ENCODE measurements at places on chromosomes 5 and 9. TPM values are rescaled to one million over a fixed set of nuclear protein-coding genes. Genes with fewer than 3 reads are reported as not detected.

Gene NUTM2F
- total RNA-seq, result not detected

Gene NR2F1
- not detected for total RNA-seq

Gene GABRA6
- not detected for total RNA-seq

Gene FOXD4L6
- total RNA-seq, result not detected

Gene LCN9
- total RNA-seq, result not detected

Gene C5orf58
- total RNA-seq, result not detected

Gene GABRG2
- not detected for total RNA-seq

Gene MRPS30
- 46.1 TPM for total RNA-seq

Gene MCTP1
- total RNA-seq, result not detected

Gene IL3
- not detected for total RNA-seq

Gene ACSL6
- 1.2 TPM for total RNA-seq

Gene STK32A
- not detected for total RNA-seq

DNA sequence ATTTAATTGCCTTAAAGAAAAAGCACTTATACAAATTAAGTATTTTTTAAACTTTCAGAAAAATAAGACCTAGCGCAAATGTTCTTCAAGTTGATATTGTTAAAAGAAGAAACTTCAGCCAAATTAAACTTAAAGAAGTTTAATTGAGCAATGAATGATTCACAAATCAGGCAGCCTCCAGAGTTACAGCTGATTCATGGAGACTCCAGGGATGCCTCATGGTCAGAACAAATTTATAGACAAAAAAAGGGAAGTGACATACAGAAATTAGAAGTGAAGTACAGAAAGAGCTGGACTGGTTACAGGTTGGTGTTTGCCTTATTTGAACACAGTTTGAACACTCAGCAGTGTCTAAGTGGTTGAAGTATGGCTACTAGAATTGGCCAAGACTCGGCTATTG is 60.3 kb downstream of the CDKN2A start:
- no peak for DNase-seq

GRCh38 chr9:13142776-13143175 is 136.7 kb downstream of the MPDZ start:
- no peak for DNase-seq

- no peak for DNase-seq
Observed at GRCh38 chr5:138960145-138960692, 85.1 kb upstream of the LRRTM2 start.

GRCh38 chr9:134189145-134189469 is 24.7 kb upstream of the RNU6ATAC start:
- DNase-seq, result no peak

- DNase-seq, result no peak
Observed at GRCh38 chr5:93161661-93162654, 419.1 kb downstream of the NR2F1-AS1 start.

- DNase-seq, result no peak
Observed at GRCh38 chr9:118985851-118986250, 383.4 kb downstream of the BRINP1 start.

DNA sequence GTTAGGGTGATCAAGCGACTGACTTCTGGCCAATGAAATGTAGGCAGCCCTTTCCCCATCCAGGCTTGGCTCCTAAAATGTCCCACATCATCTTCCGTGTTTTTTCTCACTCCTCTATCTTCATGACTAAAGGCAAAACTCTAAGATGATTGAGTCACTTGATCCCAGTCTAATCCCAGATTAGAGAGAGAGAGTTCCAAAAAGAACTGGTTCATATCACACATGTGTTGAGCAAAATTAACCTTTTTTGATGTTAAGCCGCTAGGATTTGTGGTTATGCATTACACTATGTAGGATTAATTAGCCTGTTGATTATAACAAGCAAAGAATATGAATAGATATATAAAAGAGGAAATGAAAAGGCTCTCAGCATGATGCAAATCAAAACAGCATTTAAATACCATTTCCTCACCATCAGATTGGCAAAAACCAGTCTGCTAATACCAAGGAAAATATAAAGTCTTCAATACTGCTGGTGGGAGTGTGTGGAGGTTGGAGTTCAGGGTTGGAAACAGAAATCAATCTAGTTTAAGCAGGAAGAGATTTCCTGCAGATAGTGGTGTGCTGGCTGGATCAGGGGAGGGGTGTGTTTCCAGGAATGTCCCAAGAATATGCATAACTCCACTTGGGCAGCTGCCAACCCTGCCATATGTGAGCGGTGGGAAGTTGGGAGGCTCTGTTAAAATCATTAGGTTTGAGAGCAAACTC is 187.6 kb upstream of the S1PR3 start:
- no peak for DNase-seq

GRCh38 chr5:127650649-127651048 is 1.8 kb downstream of the CTXN3 start:
- no peak for DNase-seq

- peak; percentile 79 for DNase-seq
Observed at GRCh38 chr9:97615439-97616072, 17.6 kb downstream of the TSTD2 start.

- DNase-seq, result no peak
Observed at GRCh38 chr9:117528225-117528624, 113.4 kb upstream of the ASTN2 start.

GRCh38 chr9:35001803-35002502 is 12.4 kb downstream of the DNAJB5 start:
- DNase-seq, result peak; percentile 70

- no peak for DNase-seq
Observed at GRCh38 chr5:1728846-1729245, 70.8 kb downstream of the MRPL36 start.

GRCh38 chr9:95008151-95008771 is 281.8 kb downstream of the AOPEP start:
- DNase-seq, result no peak

- DNase-seq, result no peak
Observed at GRCh38 chr9:123073991-123074422, 40.5 kb downstream of the GPR21 start.

DNA sequence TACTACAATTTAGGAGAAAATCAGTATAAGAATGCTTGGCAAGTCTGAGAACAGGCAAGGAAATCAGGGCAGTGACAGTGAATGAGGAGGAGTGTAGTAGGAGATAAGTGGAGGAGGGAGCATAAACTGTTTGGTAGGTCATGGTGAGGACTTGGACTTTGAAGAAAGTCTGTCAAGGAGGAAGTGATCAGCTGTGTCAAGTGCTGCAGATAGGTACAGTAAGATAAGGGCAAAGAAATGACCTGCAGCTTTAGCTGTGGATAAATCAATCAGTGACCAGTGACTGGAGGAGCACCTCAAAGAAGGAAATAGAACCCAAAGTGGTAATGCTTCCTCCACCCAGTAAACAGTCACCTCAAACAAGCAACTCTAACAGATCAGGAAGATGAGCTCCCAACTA is 106.3 kb downstream of the RAPGEF6 start:
- DNase-seq, result no peak

GRCh38 chr9:20746967-20747366 is 62.9 kb downstream of the FOCAD start:
- no peak for DNase-seq

GRCh38 chr9:75242426-75242825 is 154.1 kb downstream of the OSTF1 start:
- no peak for DNase-seq

- no peak for DNase-seq
Observed at GRCh38 chr5:33476992-33477391, 36.2 kb downstream of the TARS1 start.

DNA sequence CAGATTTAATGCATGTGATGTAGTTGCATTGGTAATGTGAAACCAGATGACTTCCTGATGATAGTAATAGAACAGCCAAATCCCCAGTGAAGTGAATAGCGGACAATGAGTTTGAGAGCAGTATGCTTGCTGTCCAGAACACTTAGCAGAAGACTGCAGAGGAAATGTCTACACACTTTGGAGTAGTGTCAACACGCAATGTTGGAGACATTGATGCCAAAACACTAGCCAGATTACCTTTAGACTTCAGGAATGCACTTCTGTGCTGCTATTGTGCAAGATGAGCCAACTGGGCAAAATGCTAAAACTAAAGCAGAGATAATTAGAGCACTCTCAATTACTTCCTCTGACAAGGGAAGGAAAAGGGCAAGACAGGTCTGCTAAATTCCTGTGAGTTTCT is 176.7 kb downstream of the PRDM9 start:
- no peak for DNase-seq

GRCh38 chr5:32207355-32207634 is 33.2 kb upstream of the GOLPH3 start:
- DNase-seq, result no peak

DNA sequence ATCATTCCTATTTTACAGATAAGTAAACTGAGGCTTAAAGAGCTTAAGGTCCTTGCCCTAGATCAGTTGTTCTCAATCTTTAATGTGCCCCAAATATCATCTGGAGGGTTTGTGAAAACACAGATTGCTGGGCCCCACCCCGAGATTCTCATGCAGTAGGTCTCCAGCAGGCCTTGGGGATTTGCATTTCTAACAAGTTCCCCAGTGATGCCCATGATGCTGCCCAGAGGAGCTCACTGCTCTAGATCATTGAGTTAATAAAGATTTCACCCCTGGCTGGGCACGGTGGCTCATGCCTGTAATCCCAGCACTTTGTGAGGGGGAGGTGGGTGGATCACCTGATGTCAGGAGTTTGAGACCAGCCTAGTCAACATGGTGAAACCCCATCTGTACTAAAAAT is 42.8 kb upstream of the RAD23B start:
- no peak for DNase-seq

DNA sequence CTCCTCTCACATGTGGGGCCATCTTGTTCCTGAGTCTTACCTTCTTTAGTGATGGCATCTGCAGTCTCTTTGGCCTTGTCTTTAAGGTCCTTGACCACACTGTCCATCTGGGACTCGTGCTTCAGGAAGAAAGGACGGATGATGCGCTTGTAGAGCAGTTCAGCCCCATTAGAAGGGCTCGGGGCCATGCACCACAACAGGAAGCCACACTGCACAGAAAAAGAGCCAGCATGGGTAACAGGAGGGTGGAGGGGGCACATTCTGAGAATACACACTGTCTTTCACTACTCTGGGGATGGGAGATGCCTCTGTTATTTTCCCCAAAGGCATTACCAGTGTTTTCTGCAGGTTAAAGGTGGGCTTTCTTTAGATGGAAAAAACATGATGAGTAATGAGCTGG is 25.9 kb downstream of the SRP19 start:
- no peak for DNase-seq

- DNase-seq, result no peak
Observed at GRCh38 chr5:94810281-94810680, 191.8 kb downstream of the SLF1 start.

DNA sequence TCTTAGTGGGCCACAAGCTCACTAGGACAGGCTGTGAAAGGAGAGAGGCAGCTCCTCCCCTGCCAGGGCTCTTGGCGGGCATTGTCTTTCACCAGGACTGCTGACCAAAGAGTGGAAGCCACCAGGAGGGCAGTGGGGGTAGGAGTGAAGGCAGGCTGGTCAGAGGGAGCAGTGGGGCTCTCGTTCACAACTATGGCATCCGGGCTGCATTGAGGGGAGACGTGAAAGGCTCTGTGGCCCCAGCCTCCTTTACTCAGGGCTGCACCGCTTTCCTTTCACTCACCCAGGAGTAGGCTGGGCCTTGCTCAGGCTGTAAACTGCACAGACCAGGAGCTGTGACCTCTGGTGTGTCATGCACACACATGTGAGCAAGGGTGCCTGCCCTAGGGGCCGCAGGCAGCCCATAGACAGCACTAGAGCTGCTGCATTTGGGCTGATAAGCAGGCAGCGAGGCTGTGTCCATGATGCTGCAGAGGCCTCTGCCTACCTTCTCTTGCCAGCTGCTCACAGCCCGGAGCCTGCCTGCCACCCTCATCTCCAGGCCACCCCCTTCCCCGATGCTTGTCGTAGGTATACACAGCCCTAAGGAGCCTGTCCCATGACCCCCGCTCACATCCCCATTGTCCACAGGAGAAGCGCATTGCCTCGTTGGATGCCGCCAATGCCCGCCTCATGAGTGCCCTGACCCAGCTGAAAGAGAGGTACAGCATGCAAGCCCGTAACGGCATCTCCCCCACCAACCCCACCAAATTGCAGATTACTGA is 130.4 kb downstream of the DAB2IP start:
- DNase-seq, result no peak

DNA sequence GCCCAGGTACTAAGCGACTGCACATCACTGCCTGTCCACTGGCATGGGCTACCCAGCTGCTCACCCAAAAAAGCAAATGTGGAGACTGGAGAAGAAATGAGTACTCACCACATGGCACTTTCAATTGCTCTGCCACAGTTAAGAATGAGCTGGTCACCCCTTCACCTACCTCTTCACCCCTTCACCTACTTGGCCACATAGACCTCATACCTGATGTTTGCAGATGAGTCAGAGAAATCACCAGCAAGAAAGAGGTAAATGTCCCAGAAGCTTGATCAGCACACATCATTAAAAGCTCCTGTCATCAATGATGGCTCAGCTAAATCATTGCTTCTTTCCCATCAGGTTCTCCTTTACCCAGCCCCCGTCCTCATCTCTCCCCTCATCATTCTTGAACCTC is 7.6 kb upstream of the PRUNE2 start:
- no peak for DNase-seq

- no peak for DNase-seq
Observed at GRCh38 chr5:1550287-1551076, 26.7 kb upstream of the LPCAT1 start.

- no peak for DNase-seq
Observed at GRCh38 chr5:39534690-39535089, 109.9 kb upstream of the DAB2 start.

DNA sequence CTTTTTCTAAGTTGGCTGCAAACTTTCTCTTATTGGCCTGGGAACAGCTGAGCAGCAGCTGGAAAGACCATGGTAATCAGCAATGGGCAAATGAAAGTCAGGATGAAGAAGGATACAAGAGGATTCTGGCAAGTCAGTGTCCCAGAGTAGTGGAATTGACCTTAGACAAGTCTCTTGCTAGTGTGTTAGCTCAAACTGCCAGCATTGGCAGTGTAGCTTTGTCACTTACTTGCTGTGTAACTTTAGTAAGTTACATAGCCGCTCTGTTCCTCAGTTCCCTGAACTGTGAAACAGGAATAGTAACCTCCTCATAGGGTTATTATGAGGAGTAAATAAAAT is 3.6 kb downstream of the ALDH1A1 start:
- DNase-seq, result no peak

- DNase-seq, result no peak
Observed at GRCh38 chr5:61737964-61738340, 405.9 kb downstream of the ZSWIM6 start.

GRCh38 chr5:89421035-89421434 is 538.1 kb upstream of the MEF2C start:
- no peak for DNase-seq

All from activated naive CD4-positive, alpha-beta T cell treated with anti-CD3 and anti-CD28 coated beads for 36 hours (primary cell).